ENCODE measurements at places on chromosomes 1 and 21. TPM values are rescaled to one million over a fixed set of nuclear protein-coding genes. Genes with fewer than 3 reads are reported as not detected.

RAB13 gene
- 47.1 TPM for total RNA-seq

GRCh38 chr1:53431805-53432565, 27.2 kb upstream of the DMRTB1 start:
- no peak for DNase-seq

- DNase-seq = no peak
These were observed 225.8 kb downstream of the VAV3 start for GRCh38 chr1:107739201-107739600.

DNA sequence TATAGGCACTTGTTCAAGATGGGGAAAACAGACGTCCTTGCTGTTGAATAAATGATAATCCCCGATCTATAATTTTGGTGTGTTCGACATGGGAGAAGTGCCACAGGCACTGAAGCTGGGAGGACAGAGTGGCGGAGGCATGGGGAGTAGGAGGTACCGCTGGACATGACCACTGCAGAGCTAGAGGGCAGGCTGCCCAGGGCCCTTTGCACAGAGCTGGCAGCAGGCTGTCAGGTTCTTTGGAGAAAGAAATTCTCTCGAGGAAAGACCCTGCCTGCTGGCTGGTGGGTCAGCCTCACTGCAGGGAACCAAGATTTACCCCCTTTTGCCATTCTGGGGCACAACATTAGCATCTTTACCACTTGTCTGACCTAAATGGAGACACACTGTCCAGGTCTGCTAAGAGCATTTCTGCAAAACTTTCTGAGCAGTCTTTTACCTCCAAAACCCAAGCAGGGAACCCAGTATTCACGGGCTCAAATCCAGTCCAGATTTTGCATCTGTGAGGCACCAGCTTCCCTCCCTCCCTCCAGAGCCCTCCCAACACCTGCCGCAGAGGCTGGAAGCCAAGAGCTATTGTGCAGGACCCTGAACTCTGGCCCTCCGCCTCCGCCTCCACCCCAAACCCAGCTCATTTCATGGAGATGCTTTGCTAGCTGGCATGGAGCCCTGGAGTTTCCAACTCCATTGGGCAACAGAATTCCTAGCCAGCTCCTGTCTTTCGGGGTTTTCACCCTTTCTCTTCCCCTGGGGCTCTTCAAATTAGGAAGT, 142.3 kb downstream of the PLXNA2 start:
- DNase-seq = no peak

DNA sequence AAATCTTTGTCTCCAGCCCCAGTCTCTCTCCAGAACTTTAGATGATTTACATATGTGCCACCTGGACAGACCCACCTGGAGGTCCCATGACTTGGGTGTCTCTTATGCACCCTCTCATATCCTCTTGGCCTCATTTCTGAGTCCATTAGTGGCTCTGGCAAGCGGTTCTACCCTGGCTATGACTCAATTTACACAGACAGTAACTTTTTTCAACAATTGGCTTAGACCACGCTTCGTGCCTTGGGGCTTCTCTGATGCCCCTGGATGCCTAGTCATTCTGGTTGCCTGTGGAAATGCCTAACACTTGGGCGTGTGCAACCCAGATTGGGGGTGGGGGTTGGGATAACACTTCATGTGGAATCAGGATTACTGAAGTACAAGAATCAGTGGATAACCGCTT, 57.1 kb upstream of the GADD45A start:
- DNase-seq = no peak

GRCh38 chr1:145927916-145928643, 796 bp upstream of the RBM8A start:
- DNase-seq = no peak

- no peak for DNase-seq
These were observed 829.2 kb upstream of the ADAMTS5 start for GRCh38 chr21:27796106-27796505.

- DNase-seq = peak; percentile 82
These were observed 6.4 kb downstream of the TGFB2 start for GRCh38 chr1:218351391-218352074.

RHEX gene
- total RNA-seq = not detected

PPT1 gene
- 86.7 TPM for total RNA-seq

MSH4 gene
- total RNA-seq = 0.71 TPM

- DNase-seq = no peak
These were observed 213.5 kb upstream of the NRIP1 start for GRCh38 chr21:15278279-15278678.

DNA sequence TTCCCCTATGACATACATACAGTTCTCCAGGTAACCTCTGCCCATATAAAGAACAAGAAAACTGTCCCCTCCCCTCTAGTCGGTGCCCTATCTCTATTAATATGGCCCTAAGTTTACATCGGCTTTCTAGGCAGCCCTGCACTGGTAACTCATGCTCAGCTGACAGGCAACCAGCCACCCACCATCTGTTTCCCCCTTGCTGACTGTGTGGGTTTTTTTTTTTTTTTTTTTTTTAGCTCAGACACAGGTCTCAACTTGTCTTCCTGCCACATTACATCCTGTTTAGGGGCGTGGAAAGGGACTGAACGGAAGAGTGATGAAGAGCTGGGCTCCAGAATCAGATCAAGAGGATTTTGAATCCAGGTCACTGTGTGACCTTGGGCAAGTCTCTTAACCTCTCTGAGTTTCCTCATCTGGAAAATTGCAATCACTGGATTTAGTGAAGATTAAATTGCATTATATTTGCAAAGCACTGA, 14.0 kb downstream of the LAPTM5 start:
- no peak for DNase-seq

DNA sequence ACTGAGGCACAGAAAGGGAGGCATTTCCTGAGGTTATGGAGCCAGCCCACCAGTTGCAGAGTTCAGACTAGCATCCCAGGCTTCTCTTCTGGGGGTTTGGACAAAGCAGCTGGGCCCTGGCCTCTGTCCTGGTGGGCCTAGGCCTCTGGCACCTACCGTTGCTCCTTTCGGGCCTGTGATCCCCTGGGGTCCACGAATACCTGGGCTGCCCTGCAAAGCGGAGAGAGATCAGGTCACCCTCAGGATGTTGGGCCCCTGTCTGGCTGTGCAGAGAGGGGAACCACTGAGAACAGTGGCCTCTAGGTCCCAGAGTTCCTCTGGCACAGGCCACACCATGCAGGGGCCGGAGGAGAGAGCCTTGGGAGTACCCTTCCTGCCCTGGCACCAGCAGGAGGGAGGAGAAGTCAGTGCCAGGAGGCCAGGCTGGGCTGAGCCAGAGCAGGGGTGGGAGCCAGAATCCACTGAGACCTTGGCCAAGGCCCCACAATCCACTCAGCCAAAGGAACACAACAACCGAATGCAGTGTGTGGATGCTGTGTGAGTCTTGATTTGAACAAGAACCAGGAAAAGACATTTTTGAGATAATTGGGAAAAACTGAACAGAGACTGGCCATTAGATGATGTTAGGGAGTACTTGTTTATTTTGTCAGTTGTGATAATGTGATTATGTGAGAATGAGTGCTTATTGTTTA, 8.9 kb downstream of the COL9A2 start:
- DNase-seq = no peak

- DNase-seq = peak; percentile 70
These were observed 17.1 kb upstream of the A3GALT2 start for GRCh38 chr1:33338048-33338439.

GRCh38 chr1:245166471-245166885, 11.7 kb downstream of the KIF26B start:
- DNase-seq = no peak

CFAP410 gene
- 27.0 TPM for total RNA-seq

GRCh38 chr1:10525208-10525607, 50.5 kb downstream of the PEX14 start:
- DNase-seq = no peak

DNA sequence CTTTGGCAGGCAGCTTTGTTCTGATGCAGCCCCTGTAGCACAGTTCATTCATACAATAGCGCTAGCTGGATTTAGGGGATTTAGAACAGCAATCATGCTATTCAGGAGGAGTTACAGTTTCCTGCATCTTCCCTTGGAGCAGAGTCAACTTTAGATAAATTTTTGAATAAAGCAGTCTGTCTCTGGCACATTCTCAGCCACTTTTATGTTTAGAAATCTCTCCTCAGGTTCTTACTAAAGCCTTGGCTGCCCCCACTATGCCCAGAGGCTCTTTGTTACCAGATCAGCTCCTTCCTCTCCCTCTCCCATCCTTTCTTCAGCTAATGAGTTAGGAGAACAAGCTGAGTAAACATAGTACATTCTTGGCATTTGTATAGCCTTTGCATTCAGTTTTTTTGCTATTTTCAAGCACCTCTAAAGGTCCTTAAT, 17.0 kb upstream of the PIGC start:
- no peak for DNase-seq

DNA sequence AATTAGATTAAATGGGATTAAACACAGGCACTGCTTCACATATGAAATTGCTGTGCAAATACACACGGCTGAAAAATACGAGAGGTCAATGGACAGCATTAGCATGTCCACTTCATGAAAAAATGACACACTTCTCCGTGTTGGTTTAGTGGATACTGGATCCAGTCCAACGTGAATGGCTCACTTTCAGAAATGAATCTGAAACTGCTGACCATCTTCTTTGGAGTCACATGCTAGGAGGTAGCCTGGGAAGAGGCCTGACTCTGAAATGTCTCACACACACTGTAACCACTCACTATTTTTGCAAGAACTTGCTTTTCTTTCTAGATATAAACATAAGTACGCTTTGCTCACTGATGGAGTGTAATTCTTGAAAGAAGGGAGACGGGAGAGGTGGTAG, 127.3 kb downstream of the HLCS start:
- no peak for DNase-seq

NTMT2 gene
- total RNA-seq = not detected

- DNase-seq = no peak
These were observed 5.7 kb downstream of the ATP6V1G3 start for GRCh38 chr1:198534548-198535418.

GRCh38 chr1:58439946-58440345, 106.6 kb downstream of the OMA1 start:
- no peak for DNase-seq

TAGLN2 gene
- 100 TPM for total RNA-seq

DNA sequence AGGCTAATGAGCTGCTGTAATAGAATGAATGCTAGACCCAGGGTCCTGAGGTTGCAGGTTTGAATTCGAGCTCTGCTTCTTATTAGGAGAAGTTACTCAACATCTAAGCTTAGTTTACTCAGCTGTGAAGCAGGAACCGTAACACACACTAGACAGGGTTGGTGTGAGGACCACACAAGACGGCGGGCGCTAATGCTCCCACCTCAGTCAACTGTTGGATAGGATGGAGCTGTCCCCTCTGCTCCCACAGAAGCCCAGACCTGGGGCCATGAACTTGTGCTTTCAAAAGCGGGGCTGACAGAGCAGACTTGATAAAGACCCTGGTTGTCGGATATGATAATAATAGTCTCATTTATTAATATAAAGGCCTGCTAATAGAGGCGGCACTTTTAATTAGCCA, 98.4 kb upstream of the CD34 start:
- no peak for DNase-seq

Measured in sigmoid colon (tissue), 7 donors.